ENCODE measurements at places on chromosomes 12 and 14.

DNA sequence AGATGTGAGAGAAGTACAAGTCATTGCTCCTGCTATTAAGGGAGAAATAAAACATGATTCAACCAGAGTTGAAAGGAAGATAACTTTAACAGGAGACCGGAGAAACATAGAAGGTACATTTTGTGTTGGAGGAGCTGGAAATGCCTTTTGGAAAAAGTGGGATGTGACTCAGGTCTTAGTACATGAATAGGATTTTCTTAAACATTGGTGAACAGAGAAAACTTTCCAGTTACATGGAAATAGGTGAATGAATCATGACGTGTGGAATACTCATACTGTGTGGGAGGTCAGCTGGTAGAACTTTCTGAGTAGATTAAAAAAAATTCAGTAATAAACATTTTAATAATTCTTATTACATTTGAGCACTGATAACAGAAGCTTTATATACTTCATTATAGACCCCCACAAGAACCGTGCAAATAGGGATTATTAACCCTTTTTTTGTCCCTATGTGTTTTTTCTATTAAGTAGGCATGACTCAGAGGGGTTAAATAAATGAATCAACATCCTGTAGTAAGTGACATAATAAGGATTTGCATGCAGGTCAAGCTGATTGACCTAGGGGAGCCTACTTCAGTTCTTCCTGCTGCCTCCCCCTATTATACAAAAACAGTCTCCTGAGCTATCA is 710.5 kb downstream of the NOVA1 start:
- DNase-seq = peak; percentile 45

- peak; percentile 67 for DNase-seq
These were observed 14.5 kb downstream of the OAS2 start for GRCh38 chr12:112992541-112993398.

GRCh38 chr12:49066120-49066519 is 3.7 kb downstream of the RHEBL1 start:
- DNase-seq = no peak

GRCh38 chr14:105169776-105170655 is 1.4 kb upstream of the JAG2 start:
- no peak for DNase-seq

- no peak for DNase-seq
These were observed 97.8 kb downstream of the PRKD1 start for GRCh38 chr14:29829851-29830250.

DNA sequence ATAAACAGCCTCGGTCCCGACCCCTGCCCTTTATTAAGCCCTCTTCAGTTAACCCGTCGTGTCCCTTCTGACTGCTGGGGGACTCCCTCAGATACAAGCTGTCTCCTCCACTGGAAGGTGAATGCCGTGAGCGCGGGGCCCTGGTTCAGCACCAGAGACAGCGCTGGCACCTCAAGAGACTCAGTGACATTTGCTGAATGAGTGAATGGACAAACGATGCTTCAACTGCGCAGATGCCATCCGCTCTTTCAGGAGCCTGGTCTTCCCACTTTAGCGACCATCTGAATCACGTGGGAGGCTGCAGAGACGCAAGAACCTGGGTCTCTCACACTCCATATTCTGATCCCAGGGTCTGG is 92.6 kb upstream of the SFSWAP start:
- DNase-seq = no peak

DNA sequence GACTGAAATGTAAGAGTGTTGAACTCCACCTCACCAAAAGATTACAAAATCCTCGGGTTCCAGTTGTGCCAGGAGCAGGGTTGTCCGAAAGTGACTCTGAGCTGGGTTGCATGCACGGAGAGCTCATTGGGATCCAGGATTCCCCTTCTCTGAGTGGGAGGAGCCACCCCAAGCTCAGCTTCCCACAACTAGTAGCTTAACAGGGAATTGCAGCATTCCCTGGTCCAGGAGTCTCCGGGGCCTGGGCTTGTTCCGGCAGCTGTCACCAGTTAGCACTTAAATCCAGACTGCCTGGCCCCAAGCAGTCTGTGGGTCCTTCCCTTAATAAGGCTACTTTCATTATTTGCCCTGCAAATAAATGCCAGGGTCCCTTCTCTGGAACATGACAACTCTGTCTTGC is 50.1 kb downstream of the CD9 start:
- DNase-seq = no peak

GRCh38 chr12:113136128-113136989 is 798 bp upstream of the RASAL1 start:
- no peak for DNase-seq

- peak; percentile 76 for DNase-seq
These were observed 484.8 kb downstream of the EGLN3 start for GRCh38 chr14:33465846-33466700.

DNA sequence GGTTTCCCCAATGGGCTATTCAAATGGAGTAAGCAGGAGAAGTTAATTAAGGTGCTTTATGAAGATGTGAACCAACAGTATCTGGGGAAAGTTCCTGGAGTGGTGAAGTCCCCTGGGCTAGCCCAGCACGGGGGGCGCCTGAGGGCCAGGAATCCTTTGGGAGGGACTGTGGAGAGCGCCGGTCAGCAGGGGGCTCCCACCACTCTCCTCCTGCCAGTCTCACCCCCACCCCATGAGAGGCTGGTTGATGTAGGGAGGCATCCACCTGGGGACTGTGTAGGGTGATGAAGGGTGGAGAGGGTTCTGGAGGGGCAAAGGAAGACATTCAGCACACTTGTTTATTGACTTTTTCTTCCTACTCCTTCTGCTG is 4.4 kb downstream of the CEBPE start:
- DNase-seq = no peak

DNA sequence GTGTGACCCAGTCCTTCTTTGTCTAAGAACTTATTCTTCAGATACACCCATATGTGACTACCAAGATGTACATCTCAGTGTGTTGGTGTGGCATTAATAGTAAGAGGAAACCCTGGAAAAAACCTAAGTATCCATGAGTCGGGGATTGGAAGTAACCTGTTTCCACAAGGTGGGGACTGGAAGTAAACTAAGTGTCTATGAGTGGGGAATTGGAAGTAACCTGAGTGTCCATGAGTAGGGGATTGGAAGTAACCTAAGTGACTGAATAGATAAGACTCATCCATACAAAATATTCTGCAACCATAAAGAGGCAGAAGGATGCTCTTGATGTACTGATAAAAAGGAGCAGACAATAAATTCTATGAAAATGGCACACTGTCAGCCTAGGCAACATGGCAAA is 184.7 kb downstream of the PHETA1 start:
- no peak for DNase-seq

DNA sequence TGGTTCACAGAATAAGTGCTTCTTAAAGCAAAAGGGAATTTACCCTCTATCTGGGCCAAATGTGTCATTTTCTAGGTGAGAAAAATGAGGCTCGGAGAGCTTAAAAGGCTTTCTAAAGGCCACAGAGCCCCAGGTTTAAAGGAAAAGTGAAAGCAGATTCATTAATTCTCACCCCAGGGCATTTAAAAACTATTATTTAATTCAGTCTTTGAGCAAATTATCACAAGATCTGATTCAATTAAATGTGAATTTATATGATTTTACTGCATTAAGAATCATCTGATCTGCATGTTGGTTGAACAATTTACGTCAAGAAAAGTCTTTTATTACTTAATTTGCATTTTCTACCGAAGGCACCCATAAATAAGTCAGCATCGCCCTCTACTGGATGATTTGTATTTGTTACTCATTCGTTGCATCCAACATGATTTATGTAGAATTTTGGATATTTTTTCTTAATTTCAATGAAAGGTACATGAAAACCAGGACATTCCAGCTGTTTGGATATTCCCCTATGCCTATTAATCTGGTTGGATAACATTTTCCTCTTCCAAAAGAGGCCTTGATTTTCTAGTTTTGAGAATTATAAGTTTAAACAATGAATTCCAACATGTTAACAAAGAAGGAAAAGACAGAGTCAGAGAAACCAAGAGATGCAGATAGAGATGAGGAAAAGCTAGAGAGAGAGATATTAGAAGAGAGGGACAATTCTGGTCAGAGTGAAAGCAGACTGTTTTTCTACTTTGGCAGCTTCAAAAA is 19.1 kb upstream of the DHRS7 start:
- peak; percentile 68 for DNase-seq

GRCh38 chr14:34662561-34663088 is 32.7 kb upstream of the SNX6 start:
- peak; percentile 65 for DNase-seq

DNA sequence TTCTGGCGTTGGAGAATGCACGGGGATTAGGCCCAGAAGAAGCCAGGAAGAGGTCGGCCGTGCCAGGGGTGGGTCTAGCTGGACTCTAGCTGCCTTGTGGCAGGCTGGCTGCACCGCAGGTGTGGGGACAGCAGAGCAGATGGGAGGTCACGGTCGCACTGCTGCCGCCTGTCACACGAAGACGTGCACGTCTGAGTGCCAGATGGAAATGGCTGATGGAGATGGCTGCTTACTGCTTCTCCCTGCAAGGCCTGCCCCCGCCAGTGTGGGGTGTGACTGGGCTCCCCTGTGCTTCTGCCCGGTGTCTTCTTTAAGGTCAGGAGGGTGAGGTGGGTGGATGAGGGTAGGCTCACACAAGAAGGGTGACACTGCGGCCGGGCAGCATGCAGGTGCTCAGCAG is 79.0 kb downstream of the MOK start:
- no peak for DNase-seq

DNA sequence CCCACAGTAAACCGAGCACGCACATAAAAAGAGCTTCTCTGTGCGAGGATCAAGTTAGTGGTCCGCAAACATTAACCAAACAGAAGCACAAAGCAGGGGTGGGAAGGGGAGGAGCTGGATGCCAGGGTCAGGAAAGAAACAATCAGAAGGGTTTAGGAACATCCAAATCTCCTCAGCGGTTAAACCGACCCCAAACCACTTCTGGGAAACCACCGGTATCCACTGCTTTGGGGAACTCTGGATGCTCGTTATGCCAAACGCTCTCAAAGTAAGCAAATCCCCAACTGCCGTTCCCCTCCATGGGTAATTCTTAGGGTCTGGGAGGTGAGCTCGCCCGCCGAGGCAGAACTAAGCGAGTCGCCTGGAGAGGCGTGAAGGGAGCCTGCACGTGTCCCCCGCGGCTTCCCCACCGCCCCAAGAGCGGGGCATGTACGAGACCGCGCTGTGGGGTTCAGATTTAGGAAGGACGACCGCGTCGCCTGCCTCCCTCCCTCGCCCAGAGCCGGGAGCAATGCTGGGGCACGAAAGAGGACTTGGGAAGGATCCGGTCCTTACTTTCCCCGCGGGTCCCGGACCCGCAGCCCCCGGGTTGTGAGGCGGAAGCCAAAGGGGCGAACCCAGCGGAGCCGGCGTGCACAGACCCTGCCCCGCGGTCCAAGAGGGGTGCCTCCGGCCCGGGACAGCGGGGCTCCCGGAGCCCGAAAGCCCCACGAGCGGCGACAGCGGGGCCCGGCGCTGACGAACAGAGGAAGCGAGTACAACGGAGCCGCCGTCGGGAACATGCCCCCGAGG is 711 bp downstream of the SBNO1 start:
- no peak for DNase-seq

DNA sequence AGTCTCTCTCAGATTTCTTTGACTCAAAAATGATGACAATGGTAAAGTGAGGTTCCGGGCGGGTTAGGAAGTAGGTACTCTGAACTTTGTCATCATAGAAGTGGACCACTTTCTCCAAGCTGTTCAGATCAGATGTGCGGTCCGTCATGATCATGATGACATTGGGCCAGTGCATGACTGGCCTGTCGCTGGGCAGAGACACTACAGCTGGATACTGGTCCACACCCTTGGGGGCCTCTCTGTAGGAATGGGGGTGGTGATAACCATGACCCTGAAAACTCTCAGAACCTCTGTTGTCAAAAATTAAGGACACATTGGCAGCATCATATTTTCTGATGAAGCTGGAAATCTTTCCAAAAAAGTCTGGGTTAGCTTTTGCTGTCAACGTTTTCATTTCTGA is 28.2 kb downstream of the KICS2 start:
- DNase-seq = no peak

DNA sequence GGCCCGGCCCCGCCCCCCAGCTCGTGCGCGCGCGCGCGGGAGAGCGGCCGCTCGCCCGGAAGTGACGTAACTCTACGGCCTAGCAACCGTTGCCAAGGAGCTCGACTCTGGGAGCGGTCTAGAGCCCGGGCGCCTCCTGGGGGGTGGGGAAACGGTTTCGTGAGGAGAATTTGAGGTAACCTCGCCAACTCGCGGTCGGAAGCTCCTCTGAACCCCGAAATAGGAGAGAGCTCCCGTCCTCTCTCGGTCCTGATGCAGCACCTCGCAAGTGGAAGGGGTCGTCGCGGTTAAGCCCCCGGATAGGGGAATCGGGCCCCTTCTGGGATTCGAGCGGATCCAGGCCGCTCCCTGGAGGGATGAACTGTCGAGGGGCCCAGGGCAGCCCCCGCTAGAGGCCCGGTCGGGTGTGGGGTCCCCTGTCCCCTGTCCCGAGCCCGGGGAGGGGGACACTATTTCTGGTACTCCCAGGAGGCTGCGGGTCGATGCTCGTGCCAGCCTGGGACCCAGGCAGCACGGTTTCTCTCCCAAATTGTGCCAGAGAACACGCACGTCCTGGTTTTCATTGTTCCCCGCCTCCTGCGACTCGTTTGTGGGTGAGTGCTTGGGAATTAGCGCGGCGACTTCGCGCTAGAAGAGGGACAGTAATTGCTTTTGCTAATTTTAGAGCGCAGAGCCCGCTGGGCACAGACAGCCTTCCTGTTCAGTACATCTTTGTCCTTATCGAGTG is at the start of gene IFT81:
IFT81 (plus strand) TSS at position 89 of the 727 bp plus-strand sequence. CDS start 3,024 bp downstream, outside the sequence.
- DNase-seq = peak; percentile 91

GRCh38 chr12:124520265-124520701 is 47.1 kb downstream of the NCOR2 start:
- DNase-seq = peak; percentile 64

GRCh38 chr14:24659916-24660570 is 26.1 kb upstream of the GZMB start:
- no peak for DNase-seq

DNA sequence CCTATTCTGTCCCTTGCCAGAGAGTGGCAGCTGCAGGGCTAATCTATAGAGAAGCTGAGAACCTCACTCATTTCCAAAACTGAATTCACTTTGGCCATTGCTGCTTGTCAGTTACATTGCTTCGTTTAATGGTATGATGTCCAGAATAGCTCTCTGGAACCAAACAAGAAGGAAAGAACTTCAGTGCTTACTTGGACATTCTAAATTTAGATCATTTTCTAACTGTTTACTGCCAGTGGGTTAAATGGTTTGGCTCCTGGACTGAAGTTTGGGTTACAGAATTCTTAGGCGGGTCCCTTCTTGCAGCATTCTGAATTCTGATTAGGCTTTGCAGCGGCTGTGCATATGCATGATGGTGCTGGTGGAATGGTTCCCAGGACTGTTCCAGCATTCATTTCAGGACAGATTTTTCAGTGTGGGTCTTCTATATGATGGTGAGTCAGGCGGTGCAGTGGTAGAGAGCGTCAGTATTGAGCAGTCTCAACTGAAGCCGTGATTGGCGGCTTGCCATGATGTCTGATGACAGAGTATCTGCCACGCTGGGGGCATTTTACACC is 148.7 kb downstream of the DYRK2 start:
- DNase-seq = no peak

DNA sequence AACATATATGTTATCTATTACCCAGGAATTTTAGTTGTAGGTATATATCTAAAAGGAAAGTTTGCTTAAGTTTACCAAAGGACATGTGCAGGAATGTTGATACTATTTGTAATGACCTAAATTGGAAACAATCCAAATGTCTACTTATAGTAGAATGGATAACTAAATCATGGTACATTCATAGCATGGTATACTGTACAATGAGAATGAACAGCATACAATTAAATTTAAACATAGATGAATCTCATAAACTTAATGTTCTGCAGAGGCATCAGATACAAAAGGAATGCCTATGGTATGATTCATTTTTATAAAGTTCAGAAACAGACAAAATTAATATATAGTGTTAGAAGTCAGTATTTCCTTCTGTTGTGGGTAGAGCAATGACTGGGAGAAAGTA is 135.4 kb downstream of the GPHN start:
- DNase-seq = peak; percentile 13

- no peak for DNase-seq
These were observed 17.7 kb upstream of the NRXN3 start for GRCh38 chr14:78152201-78153063.
